ENCODE measurements at places on chromosomes 3 and 15. TPM values are rescaled to one million over a fixed set of nuclear protein-coding genes. Genes with fewer than 3 reads are reported as not detected.

DNA sequence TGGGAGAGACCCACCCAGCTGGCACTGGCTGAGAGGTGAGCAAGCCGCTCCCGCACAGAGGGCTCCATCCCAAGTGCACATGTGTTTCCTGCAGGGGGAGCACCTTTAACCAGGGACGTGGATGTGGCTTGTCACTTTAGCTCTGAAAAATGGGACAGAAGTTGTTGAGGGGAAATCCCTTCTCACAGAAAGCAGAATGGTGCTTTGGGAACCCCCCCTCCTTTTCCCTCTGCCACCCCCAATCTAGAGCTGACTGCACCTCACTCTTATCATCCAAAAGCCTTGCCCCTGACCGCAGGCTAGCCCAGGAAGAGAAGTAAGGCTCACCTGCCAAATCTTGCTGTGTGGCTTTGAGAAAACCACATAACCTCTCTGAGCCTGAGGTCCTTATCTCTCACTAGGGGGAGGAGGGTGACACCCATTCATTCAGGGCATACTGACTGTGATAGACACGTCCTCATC is 77.9 kb downstream of the RPN1 start:
- no peak overlapping the region for H3K27ac ChIP-seq
- H3K36me3 ChIP-seq, result no peaks in the 10 kb centered on the region
- peaks cover 18% of the 10 kb centered on the region for H3K4me1 ChIP-seq

DNA sequence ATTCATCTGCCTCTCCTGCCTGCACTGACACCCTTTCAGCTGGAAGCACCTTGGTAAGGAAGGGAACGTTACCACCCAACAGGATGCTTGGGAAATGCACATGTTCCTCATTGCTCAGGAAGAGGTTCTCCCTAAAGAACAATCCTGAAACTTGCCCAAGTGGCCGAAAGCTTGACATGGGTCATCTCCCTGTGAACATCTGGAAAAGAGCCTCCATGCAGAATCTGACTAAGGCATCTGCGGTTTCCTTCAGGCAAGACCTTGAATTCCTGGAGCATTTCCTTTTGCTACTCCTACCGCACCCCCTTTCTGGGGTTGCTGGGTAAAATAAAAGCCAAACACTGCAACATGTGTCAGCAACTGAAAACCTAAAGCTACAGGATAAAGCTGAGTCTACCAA is 68.7 kb upstream of the SNRK start:
- no peak for DNase-seq
- no peak overlapping the region for H3K27ac ChIP-seq
- no peaks in the 10 kb centered on the region for H3K4me1 ChIP-seq
- H3K4me3 ChIP-seq, result no peak overlapping the region
- H3K36me3 ChIP-seq, result no peaks in the 10 kb centered on the region

DNA sequence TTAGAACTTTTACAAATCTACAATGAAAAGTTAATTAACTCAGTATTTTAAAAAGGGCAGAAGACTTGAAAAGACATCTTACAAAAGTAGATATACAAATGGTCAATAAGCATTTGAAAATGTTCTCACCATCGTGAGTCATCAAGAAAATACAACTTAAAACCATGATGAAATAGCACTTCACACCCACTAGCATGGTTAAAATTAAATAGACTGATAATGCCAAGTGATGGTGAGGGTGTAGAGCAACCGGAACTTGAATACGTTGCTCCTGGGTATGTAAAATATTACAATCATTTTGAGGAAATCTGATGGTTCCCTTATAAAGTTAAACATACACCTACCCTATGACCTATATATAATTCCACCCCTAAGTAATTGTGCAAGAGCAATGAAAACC is 319.8 kb upstream of the UMPS start:
- no peaks in the 10 kb centered on the region for H3K36me3 ChIP-seq
- no peak overlapping the region for H3K4me3 ChIP-seq
- no peak overlapping the region for H3K27ac ChIP-seq

- H3K4me1 ChIP-seq, result no peaks in the 10 kb centered on the region
- DNase-seq, result no peak
- H3K36me3 ChIP-seq, result no peaks in the 10 kb centered on the region
- no peak overlapping the region for H3K27ac ChIP-seq
- H3K27me3 ChIP-seq, result peaks cover 8% of the 10 kb centered on the region
Measured at GRCh38 chr3:141191097-141191749, 40.4 kb upstream of the PXYLP1 start.

DNA sequence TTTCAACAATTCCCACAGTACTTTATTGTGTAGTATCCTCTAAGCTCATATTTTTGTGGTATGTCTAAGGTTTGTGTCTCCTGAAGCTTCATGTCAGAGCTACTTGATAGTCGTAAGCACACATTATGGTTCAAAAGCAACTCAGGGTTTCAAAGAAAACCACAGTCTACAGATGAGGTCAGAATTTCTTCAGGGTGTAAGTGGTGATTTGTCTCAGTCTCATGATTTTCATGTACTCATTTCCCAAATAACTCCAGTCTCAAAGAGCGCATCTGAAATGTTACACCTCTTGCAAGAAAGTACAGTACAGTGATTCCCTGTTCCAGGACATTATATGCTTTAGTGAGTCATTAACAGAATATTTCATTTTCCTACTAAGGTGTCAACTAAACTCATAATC is 47.5 kb upstream of the SSR3 start:
- H3K27me3 ChIP-seq, result peaks cover 5% of the 10 kb centered on the region
- no peak overlapping the region for H3K27ac ChIP-seq
- H3K4me3 ChIP-seq, result no peak overlapping the region
- H3K4me1 ChIP-seq, result peaks cover 9% of the 10 kb centered on the region

- H3K27ac ChIP-seq, result peak overlapping the region; percentile 97
- DNase-seq, result peak; percentile 68
- peaks cover 13% of the 10 kb centered on the region for H3K4me1 ChIP-seq
- peak overlapping the region; percentile 100 for H3K4me3 ChIP-seq
- peaks cover under 1% of the 10 kb centered on the region for H3K36me3 ChIP-seq
Measured at GRCh38 chr15:58748040-58748851, 1.3 kb downstream of the ADAM10 start.

- no peaks in the 10 kb centered on the region for H3K36me3 ChIP-seq
- H3K27ac ChIP-seq, result no peak overlapping the region
- no peak overlapping the region for H3K4me3 ChIP-seq
- DNase-seq, result no peak
Measured at GRCh38 chr3:23682646-23683045, 123.1 kb upstream of the UBE2E1 start.

- peaks cover 18% of the 10 kb centered on the region for H3K4me1 ChIP-seq
- no peak overlapping the region for H3K4me3 ChIP-seq
- no peak for DNase-seq
- H3K27ac ChIP-seq, result no peak overlapping the region
- H3K27me3 ChIP-seq, result no peaks in the 10 kb centered on the region
Measured at GRCh38 chr3:184300378-184300720, 1.3 kb downstream of the PSMD2 start.

Gene ACKR2
- total RNA-seq, result 0.95 TPM

Gene ALPK3
- total RNA-seq, result 0.63 TPM

Gene PDZRN3
- total RNA-seq, result not detected

Measured in natural killer cell (primary cell).